ENCODE measurements at places on chromosomes 7 and 10.

- DNase-seq: no peak
Measured at GRCh38 chr10:128704716-128705115, 578.5 kb upstream of the MKI67 start.

GRCh38 chr7:40437498-40437897 lies 302.7 kb downstream of the SUGCT start:
- no peak for DNase-seq

DNA sequence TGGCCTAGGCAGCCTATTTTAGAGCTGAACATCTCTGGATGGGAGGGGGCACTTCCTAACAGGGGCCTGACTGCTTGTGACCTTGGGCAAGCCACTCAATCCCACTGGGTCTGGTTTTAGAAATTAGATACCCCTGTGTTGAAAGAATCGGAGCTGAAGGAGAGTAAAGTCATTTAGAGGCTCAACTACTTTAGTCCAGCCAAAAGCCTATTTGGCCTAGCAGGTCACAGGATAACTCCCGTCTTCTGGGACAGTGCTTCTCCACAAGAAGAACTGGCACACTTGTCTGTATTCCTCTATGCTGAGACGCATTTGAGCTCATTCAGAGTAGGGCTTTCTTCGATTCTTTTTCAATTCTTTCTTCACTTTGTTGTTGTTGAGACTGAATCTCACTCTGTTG lies 224.2 kb downstream of the CHCHD3 start:
- no peak for DNase-seq

GRCh38 chr10:96283756-96284155 lies 12.4 kb upstream of the BLNK start:
- DNase-seq: no peak

DNA sequence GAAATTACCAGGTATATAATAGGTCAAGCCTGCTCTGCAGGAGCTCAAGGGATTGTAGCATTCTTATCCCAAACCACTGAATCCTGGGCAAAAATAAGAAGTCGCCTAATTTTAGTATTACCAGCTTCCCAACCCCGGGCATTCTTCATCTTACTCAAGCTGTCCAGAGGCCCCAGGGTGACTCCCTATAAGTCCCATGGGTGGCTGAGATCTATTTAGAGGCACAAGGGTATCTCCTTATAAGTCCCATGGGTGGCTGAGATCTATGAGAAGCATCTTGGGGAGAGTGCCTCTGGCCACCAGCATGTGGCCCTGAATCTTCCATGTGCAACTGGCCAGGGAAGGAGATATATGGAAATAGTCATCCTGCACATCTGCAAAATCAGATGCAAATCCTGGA lies 38.9 kb downstream of the PRSS2 start:
- DNase-seq: no peak
